ELF-1 (cell line): ENCODE measurements at places on chromosomes 13 and 19.
A peak's percentile ranks its signal among the peaks of the same experiment; 100 is the strongest.

- DNase-seq, result no peak
Observed at GRCh38 chr19:39084732-39085080, 538 bp downstream of the ACP7 start.

GRCh38 chr13:23608701-23609413 lies 38.6 kb downstream of the TNFRSF19 start:
- DNase-seq, result no peak

- DNase-seq, result peak; percentile 30
Observed at GRCh38 chr19:13748169-13748828, 16.0 kb upstream of the MRI1 start.

GRCh38 chr19:20078581-20079031 lies 806 bp downstream of the ZNF90 start:
- peak; percentile 73 for DNase-seq

- DNase-seq, result no peak
Observed at GRCh38 chr19:56111601-56112312, 9.3 kb downstream of the ZNF787 start.

DNA sequence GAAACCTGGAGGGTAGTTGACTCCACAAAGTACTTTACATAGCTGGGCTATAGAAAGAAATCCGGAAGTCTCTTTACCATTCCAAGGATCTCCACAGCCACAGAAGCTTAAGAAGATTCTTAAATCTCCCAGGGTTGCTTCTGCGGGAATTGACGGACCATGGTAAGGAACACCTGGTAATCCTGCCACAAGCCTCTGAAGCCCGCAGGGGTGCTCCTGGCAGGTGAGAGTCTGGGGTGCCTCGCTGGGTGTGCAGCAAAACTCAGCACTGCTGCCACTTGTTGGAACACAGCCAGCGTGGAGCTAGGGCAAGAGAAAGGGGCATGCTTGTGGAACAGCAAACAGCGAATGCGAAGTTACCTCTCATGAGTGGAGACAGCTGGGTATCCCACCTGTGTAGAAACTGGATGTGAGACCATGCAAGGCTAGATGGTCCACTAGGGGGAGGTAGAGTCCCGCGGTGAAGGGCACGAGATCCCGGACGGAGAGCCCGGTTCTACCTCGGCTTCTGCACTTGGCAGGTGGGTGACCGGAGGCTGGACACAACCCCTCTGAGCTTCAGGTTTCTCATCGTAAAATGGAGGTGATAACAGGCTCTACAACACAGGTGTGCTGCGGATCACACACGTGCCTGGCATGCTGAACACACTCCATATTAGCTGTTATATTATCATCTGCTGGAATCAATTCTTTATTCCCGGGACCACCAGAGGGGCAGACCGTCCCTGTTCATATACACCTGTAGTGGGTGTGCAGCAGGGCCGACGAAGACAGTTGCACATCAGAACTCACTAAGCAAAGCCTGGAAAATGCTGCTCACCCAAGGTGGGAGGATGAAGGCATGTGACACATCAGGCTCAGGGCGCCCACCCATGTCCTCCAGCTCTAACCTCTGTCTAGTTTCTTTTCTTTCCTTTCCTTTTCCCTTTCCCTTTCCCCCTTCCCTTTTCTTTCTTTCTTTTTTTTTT lies 24.1 kb upstream of the UBAC2 start:
- DNase-seq, result peak; percentile 88

- DNase-seq, result no peak
Observed at GRCh38 chr13:25922376-25922775, 129.4 kb downstream of the SHISA2 start.

DNA sequence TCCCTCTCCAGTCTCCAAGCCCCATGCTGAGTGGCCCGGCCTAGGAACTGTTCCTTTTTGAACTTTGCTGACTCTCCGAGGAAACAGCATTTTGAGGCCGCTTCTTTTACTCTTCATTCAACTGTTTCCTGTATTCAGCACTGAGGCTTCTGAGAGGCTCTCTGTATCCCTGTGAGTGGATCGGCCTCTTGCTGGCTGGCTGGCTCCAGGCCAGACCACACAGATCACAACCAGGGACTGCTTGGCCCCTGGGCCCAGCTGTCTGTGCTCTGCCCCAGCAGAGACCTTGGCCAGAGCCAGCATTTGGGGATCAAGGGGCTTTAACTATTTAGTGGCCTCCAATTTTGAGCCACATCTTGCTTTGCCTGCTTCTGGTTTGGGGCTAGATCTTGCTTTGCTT lies 75.6 kb upstream of the KL start:
- DNase-seq, result no peak

- DNase-seq, result no peak
Observed at GRCh38 chr13:114002771-114003321, 29.0 kb upstream of the C13orf46 start.

GRCh38 chr13:28464861-28465460 lies 30.0 kb downstream of the FLT1 start:
- DNase-seq, result no peak

DNA sequence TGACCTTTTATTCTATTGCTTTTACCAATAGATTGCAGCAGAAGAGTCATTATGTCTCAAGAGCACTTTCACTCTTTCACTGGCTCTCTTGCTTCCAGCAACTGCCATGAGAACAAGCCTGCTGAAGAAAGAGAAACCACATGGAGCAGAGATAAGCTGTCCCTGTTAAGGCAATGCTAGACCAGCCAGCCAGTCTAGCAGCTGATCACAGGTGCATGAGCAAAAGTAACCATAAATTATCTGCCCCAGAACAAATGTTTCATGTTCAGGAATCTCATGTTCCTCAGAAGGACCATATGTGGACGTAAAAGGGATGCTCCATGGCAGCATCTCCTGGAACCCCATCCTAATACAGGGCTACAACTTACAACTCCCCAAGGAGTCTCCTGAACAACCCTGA lies 20.4 kb upstream of the DCLK1 start:
- no peak for DNase-seq

DNA sequence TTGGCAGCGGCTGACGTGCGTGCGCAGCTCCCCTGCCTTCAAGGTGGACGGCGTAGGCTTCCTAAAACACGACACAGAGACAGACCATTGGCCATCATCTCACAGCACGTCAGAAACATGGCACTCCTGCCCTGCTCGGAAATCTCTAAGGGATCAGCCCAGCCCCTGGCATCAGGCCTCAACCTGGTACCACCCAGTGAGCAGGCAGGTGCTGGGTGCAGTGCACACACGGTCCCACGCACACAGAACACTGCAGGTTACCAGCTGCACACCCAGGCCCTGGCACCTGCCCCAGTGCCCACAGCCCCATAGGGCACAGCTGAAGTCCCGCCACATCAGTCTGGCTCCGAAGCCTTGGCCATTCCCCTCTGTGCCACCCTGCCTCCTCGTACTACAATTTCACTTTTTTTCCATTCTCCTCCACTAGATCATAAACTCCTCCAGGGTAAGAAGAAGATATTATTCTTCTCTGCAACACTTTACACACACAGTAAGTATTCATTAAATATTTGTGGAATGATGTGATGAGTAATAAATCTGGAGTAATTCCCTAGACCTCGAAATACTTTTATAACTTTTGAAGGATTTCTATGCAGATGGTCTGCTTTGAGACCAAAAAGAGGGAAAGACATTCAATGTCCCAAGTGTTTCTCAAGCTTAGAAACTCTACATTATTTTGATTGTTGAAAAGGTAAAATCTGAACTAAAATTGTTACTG lies 156.4 kb downstream of the COL4A1 start:
- no peak for DNase-seq

- DNase-seq, result no peak
Observed at GRCh38 chr13:31204592-31204991, 4.8 kb downstream of the B3GLCT start.

DNA sequence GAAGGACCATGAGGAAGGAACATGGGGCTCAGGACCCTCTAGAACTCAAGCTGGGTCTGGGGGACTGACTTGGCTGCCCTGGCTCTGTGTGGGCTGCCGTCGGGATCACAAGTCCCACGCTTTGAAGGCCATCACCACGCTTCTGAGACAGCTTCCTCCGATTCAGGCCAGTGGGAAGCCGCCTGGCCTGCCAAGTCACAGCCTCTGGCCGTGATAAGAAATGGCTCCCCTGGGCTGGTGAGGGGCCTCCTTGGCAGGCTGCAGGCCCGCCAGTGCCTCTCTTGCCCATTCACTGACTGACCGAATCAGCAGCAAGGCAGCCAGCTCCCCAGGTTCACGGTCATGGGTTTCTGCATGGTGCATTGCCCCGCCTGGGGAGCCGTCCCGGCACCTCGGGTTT lies 48.8 kb downstream of the COMP start:
- no peak for DNase-seq

GRCh38 chr13:21668732-21669275 lies 2.1 kb upstream of the FGF9 start:
- peak; percentile 22 for DNase-seq

GRCh38 chr13:106314417-106314816 lies 221.0 kb downstream of the EFNB2 start:
- peak; percentile 47 for DNase-seq

GRCh38 chr19:39913682-39914333 lies 20.6 kb downstream of the FCGBP start:
- no peak for DNase-seq

DNA sequence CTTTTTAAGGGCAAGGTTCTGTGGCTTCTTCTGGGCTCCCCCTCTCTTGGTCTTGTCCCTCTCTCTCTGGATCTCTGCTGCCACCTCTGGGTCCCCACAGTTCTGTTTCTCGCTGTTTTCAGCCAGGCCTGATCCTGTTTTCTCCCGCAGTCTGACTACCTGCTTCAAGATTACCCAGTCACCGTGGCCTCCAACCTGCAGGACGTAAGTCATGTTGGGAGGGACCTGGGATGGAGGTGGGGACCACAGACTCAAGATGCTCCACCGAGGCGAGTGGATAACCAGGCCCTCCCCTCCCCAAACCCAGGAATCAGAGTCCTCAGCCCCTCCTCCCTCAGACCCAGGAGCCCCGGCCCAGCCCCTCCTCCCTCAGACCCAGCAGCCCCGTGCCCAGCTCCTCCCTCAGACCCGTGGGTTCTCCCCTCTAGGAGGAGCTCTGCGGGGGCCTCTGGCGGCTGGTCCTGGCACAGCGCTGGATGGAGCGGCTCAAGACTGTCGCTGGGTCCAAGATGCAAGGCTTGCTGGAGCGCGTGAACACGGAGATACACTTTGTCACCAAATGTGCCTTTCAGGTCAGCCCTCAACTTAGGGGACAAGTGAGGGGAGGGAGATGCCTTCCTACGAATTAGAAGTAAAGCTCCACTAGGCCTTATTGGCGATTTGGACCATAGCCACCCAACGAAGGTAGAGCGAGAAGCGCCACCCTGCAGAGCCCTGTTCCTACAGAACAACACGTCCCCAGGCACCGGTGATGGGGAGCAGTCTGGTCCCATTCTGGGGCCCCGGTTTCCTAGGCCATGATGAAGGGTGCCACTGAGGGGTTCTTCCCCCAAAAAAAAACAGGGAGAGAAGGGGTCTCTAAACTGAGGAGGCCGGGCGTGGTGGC lies 2.2 kb downstream of the FLT3LG start:
- DNase-seq, result peak; percentile 87

DNA sequence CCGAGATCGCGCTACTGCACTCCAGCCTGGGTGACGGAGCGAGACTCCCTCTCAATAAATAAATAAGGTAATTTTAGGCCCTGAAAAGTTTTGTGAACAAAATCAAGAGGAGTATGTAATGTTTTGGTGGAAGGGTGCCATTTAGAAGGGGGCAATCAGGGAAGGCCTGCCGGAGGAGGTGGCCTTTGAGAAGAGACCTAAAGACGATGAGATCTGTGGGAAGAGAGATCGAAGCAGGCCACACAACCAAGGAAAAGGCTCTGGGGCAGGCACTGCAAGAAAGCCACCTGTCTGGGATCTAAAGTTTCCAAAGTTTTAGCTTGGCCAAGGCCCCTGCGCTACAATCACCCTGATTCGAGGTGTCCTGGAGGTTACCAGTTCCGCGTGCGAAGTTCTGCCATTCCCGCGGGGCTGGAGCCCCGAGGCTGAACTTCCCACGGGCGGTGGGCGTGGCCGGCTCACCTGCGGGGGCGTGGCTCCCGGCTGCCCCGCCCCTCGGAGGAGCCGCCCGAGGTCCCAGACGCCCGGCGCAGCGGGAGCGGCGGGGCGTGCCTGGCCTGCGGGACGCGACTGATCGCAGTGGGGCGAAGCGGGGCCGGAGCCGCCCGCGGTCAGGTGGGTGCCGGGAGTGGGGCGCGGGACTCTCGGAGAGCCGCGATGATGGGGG lies at the start of gene KLC3:
TSS of gene KLC3 (plus strand) at position 519 of the 667 bp plus-strand sequence. CDS start 4,792 bp downstream, outside the sequence.
- DNase-seq, result peak; percentile 50

DNA sequence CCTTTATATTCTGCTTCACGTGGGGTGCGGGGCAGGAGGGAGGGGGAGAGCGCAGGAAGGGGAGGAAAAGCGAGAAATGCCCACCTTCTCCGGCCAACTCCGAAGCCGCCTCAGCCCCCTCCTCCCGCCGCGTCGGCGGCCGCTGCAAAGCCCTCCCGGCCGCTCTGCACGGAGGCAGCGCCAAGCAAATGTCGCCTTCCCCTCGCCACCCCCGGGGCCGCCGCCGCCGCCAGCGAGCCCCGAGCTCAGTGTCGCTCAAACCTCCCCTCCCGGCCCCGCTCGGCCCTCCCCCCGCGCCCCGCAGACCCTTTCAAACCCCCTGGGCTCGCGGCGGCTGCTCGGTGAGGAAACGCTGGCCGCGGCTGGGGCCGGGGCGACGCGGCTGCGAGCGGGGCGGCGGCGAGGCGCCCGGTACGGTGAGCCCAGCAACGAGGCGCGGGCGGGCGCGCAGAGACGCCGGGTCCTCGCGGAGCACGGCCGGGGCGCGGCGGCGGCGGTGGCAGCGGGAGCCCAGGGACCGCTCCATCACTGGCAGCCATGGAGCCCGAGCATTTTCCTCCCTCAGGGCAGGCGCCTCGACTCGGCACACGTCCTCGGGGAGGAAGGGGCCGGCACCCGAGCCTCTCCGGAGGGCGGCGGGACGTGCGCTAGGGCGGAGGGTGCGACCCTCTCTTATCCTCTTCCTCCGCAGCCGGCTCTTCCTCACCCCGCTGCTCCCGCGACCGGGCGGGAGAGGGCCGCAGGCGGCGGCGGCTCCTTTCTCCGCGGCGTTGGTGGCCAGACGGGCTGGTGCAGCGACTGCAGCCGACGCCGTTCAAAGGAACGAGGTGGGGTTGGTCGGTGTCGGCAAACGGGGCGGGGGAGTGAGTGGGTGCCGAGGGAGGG lies 463 bp upstream of the TSC22D1 start:
- DNase-seq, result no peak
